ENCODE measurements at places on chromosomes 13 and 19. TPM values are rescaled to one million over a fixed set of nuclear protein-coding genes. Genes with fewer than 3 reads are reported as not detected.

- no peak overlapping the region for H3K4me3 ChIP-seq
- peaks cover 48% of the 10 kb centered on the region for H3K36me3 ChIP-seq
- no peak for DNase-seq
- H3K4me1 ChIP-seq, result no peaks in the 10 kb centered on the region
- H3K27ac ChIP-seq, result peak overlapping the region; percentile 9
These were observed 29.5 kb downstream of the UPF1 start for GRCh38 chr19:18861235-18861634.

DNA sequence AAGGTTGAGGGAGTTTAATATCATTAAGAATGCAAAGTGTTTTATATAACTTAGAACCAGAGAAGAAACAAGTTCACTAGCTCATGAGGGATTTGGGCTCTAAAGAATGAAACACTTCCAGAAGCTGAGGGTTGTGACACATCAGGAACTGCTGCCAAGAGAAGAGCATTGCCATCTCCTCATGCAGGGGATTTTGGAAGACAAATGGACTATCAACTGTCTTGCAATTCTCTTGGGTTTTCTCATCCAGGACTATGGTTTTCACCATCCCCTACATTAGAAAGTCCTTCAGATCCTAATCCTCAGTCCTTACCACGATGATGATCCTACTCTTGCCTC, 59.7 kb upstream of the KL start:
- H3K27ac ChIP-seq, result no peak overlapping the region
- no peak for DNase-seq

DNA sequence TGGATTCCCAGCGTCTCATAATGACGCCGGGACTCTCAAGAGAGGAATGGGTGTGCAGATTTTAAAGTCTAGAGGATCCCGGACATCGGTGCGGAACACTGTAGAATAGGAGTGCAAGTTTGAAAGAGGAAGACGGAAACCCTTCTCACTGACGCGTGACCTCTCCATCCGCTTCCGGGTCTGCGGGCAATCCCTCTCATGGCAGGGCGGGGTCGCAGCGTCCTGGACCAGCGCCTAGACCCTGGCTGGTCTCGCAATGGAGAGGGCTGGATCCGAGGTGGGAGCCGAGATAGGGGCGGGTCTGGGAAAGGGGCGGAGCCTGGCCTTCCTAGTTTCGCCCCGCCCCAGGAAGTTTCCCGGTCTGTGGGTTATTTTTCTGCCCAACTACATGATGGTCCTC, 4.6 kb upstream of the ZNF845 start:
- H3K36me3 ChIP-seq, result peaks cover 19% of the 10 kb centered on the region
- DNase-seq, result no peak
- H3K27me3 ChIP-seq, result no peaks in the 10 kb centered on the region
- no peak overlapping the region for H3K27ac ChIP-seq

GRCh38 chr13:20882206-20882605, 20.3 kb downstream of the XPO4 start:
- H3K36me3 ChIP-seq, result peaks cover 15% of the 10 kb centered on the region
- DNase-seq, result no peak
- no peak overlapping the region for H3K4me3 ChIP-seq
- peaks cover 14% of the 10 kb centered on the region for H3K4me1 ChIP-seq

- H3K4me1 ChIP-seq, result peaks cover 3% of the 10 kb centered on the region
- H3K36me3 ChIP-seq, result peaks cover 52% of the 10 kb centered on the region
- no peak for DNase-seq
These were observed 10.0 kb downstream of the ZSCAN22 start for GRCh38 chr19:58336820-58337219.

Gene ZNF787
- total RNA-seq, result 35.4 TPM

Gene PSG7
- total RNA-seq, result not detected

Gene SHISA2
- total RNA-seq, result 0.35 TPM

Gene KIR2DL1
- total RNA-seq, result not detected
